Aorta (tissue), 5 donors: ENCODE measurements at places on chromosomes 5 and 9. TPM values are rescaled to one million over a fixed set of nuclear protein-coding genes. Genes with fewer than 3 reads are reported as not detected.

DNA sequence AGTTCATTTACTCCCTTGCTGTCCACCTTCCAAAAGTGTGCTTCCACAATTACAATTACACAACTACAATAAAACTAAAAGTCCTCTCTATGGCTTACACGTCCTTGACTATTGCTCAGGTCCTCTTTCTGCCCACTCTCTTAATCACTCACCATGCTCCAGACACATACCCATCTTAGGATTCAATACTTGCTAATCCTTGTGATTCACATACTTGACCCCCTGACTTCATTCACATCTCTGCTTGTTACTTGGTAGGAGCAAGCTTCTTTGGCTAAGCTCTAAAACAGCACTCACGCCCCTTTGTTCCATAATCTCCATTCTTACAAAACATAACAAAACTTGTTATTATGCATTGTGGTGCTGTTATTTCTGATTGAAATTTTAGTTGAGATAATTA, 215.8 kb downstream of the EDIL3 start:
- no peak for DNase-seq

FOXD4L5 gene
- total RNA-seq, result 0.45 TPM

FBP2 gene
- total RNA-seq, result not detected

GRCh38 chr9:126399789-126400188, 73.2 kb downstream of the MVB12B start:
- DNase-seq, result peak; percentile 25

DNA sequence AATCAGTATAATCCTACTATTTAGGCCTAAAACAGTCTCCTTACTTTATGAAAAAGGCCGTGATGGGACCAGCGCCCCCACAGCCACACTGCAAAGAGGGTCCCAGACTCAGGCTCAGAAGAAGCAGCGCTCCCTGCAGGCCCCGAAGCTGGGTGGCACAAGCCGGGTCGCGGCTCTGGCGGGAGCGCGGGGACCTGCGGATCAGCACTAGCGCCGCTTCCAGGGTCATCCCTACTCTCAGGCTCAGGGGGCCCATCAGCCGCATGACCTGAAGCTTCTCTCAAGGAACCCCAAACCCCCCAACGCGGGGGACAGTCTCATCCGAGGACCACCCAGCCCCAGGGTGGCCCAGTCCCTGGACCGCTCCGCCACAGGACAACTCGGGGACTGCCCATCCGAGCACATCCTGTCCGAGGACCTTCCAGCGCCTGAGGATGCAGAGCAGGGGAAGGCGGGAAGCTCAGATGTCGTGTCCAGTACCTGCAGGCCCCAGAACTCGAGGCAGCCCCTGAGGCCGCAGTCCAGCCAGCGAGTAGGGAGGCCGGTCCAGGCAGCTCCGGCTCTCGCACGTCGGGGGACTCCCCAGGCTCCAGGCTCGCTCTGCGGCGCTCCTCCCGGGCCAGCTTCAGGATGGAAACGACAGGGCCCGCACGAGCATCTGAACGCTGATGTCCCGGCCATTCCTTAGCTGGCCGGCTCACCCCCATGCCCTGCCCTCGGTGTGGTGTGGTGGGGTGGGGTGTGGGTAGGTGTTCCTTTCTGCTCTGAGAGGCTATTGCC, 32.4 kb upstream of the CDK20 start:
- DNase-seq, result no peak

- no peak for DNase-seq
These were observed 246.6 kb downstream of the SPOCK1 start for GRCh38 chr5:137252512-137252911.

ZFP37 gene
- 6.8 TPM for total RNA-seq

ELAVL2 gene
- 0.42 TPM for total RNA-seq

DNA sequence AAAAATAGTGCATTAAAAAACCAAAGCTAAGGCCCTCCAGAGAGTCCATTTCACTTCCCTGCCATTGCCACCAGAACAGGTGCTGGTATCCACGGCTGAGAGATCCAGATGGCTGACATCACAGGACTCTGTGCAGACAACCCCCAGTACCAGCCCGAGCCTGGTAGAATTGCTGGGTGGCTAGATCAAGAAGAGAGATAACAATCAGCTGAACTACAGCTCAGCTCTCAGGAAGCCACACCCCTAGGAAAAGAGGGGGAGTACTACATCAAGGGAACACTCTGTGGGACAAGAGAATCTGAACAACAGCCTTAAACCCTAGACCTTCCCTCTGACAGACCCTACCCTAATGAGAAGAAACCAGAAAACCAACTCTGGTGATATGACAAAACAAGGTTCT, 73.8 kb upstream of the SLIT3 start:
- DNase-seq, result no peak

GRCh38 chr5:400282-401145, 42.5 kb upstream of the EXOC3 start:
- peak; percentile 76 for DNase-seq

- DNase-seq, result no peak
These were observed 50.6 kb downstream of the WHRN start for GRCh38 chr9:114454652-114455051.

CCNJL gene
- 3.5 TPM for total RNA-seq

FOXD4L4 gene
- total RNA-seq, result 0.19 TPM

DNA sequence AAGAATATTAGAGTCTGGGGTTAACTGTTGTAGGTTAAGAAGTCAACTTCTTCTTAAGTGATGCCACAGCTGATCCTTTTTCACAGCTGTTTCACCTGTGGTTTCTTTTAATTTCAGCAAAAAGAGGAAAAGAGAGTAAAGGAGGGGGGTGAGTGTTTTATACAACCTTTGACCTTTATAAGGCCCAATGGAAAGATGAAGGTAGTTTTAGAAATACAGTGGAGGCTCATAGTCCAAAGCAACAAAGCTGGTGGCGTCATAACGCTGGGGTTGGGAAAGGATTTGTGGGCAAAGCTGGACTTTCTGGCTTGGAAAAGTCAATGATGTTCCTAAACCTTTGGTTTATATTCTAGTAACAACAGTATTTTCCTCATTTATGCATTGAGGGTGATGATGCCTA, 49.5 kb downstream of the RCL1 start:
- DNase-seq, result no peak

- no peak for DNase-seq
These were observed 217.2 kb downstream of the MEF2C start for GRCh38 chr5:88665750-88666215.

CLTB gene
- 86.7 TPM for total RNA-seq

DNA sequence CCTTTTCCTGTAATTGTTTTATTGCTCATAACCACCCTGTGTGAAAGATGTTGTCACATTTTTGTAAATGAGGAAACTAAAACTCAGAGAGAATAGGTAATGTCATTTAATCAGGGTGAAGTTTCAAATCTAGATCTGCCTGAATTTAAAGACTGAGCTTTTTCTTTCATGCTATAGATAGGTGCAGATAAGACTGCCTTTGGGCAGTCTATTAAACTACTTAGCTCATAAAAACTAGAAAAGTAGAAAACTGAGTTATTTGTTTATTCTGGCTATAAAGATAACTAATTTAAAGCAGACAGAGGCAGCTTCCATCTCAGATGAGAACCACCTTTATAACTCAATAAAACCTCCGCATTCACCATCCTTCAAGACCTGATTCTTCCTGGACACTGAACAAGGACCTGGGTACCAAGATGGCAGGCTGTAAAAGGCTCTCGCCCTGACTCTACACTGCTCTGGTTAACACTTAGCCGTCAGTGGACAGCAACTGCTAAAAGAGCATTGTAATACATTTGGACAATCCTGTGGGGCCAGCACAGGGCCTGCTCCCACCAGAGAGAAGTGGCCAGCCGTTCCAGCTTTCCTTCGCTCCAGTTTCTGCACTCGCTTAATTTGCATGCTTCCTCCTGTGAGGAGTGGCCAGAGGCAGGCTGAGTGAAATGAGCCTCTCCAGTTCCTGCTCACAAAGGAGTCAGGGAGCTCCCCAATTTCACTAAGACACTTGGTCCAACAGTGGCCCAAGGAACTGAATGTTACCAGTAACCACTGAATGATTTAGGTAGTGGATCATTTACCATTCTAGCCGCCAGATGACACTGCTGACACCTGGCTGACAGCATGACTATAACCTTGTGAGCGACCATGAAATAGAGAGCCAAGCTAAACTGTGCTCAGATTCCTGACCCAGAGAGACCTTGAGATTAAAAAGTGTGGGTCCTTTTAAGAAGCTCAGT, 566.4 kb downstream of the EFNA5 start:
- no peak for DNase-seq

DNA sequence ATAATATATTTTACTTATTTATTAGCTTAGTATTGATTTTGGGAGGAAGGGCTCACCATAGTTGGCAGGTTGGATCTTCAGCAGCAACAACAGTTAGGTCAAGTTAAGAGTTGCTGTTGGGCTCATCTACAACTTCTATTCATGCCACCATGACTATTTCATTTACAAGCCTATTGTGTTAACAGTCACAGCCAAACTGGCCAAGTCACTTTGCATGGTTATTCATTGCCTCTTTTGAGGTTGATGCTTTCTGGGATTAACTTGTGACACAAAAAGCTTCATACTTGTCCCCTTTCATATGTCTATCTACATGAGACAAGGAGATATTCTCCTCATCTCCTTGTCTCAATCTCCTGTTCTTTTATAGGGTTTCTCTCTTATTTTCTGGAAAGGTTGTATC, 98.3 kb downstream of the WDR70 start:
- no peak for DNase-seq

MAMDC4 gene
- 5.0 TPM for total RNA-seq

DNA sequence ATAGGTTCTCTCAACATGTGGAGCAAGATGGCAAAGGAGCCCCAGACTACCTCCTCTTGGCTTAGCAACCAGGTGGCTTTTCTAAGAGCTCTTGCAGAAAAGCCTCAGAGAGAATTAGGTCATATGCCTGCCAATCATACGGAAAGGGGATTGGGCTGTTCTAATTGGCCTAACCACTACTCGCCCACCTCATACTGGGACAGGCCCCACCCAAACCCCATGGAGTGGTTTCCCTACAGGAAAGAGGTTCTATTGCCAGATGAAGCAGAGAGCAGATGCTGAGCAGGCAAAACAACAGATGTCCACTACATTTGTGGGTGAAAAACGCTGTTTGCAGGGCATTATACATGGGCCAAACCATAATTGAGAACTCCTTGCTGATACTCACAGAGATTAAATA, 29.0 kb downstream of the ABLIM3 start:
- no peak for DNase-seq

GRCh38 chr5:53537711-53538110, 22.7 kb upstream of the NDUFS4 start:
- no peak for DNase-seq

GRCh38 chr5:4479426-4479825, 660.7 kb upstream of the ADAMTS16 start:
- no peak for DNase-seq
